ENCODE measurements at places on chromosomes 12 and 14.
A peak's percentile ranks its signal among the peaks of the same experiment; 100 is the strongest.

DNA sequence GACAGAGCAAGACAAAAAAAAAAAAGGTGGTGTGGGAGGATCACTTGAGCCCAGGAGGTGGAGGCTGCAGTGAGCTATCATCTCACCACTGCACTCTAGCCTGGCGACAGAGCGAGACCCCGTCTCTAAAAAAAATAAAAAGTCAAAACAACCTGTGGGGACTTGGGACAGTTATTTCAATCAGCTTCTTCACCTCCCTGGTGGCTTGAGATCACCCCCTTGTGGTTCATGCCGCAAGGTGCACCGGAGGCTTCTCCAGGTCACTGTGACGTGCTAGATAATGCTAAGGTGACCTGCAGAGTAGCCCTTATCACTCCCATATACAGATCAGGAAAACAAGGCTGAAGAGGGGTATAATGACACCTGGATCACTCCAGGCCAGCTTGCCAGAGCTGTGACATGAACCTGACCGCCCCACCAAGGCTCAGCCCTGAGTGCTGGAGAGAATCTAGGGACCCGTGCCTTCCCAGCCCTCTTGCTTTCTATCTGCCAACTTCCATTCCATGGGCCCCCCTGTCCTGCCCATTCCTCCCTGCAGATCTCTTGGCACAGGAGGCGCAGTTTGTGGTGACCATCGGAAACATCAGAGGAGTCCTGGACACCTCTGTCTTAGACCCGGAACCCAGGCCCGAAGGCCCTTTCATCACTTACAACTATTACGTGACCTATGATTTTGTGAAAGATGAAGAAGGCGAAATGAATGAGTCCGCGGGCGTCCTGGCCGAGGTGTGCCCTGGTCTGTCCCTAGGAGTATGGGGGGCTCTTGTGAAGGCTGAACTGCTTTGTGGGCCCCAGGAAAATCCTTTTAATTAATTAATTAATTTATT lies 8.1 kb downstream of the LRRC43 start:
- peak; percentile 55 for DNase-seq

GRCh38 chr12:7624478-7624877 lies 41.2 kb downstream of the APOBEC1 start:
- no peak for DNase-seq

DNA sequence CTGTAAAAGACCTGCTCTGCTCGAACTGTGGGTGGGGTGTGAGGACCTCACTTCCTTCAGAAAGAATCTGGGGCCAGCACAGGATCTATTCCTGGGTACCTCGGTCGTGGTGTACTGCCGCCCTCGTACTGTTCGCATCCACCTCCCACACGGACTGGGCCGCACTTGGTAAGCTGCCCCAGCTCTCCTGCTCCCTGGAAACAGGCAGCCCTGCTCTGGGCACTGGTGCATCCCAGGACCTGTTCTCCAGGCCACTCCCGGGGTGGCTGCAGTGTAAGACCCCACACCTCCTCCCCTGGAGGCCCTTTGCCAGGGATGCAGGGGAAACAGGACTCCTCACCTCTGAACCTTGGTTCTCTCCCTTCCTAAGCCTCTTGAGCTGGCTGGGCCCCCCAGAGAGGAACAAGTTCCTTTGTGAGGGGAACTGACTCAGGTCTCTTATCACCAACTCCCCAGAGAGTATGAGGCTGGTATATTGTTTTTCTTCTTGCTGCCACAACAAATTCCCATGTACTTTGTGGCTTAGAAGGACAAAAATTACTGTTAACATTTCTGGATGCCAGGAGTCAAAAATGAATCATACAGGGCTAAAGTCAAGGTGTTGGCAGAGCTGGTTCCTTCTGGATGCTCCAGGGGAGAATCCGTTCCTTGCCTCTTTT lies 276.5 kb downstream of the NUAK1 start:
- DNase-seq: no peak

GRCh38 chr12:64800640-64801039 lies 23.8 kb upstream of the TBC1D30 start:
- no peak for DNase-seq

DNA sequence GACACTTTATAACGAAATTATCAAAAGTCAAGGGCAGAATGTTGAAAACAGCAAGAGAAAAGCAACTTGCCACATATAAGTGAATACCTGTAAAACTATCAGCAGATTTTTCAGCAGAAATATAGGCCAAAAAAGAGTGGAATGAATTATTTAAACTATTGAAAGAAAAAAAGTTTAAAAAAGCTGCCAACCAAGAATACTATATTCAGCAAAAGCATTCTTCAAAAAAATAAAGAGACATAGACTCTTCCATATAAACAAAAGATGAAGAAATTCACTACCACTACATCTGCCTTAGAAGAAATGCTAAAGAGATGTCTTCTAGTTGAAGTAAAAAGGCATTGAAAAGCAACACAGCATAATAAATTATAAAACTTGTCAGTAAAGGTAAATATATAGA lies 80.6 kb upstream of the CPNE8 start:
- DNase-seq: no peak

DNA sequence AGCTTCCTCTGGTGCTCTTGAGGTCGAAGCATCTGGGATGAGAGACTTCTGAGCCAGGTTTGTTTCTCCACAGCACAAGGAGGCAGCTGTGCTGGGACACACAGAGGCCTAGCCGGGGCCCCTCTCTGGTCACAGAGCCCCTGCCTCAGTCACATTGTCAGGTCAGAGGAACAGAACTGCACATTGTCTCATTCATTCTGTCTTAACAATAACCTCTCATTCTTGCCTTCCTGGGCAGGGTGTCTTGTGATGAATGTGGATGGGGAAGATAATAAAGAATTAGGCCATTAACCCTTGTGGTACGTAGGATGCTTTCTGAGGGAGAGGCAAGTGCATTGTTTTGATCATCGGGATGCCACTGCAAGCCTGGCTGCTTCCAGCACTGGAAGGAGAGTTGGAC lies 29.8 kb downstream of the FNTB start:
- no peak for DNase-seq

- DNase-seq: no peak
These were observed 104.5 kb downstream of the TMEM30B start for GRCh38 chr14:61176686-61177085.

DNA sequence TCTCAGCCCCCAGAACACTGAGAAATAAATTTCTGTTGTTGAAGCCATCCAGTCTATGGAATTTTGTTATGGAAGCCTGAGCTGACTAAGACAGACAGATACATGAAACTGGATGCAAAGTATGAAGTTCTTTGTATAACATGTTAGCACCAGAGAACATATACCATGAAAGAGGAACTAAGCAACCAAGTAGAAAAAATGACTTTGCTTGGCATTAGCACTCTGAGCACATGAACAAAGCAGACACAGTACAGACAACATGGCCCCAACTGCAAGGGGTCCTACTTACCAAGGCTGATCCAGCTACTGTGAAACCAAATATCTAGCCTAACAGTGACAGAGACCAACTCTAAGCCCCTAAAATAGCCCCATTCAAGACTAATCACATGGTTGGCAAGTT lies 13.8 kb downstream of the EXOC5 start:
- DNase-seq: no peak

DNA sequence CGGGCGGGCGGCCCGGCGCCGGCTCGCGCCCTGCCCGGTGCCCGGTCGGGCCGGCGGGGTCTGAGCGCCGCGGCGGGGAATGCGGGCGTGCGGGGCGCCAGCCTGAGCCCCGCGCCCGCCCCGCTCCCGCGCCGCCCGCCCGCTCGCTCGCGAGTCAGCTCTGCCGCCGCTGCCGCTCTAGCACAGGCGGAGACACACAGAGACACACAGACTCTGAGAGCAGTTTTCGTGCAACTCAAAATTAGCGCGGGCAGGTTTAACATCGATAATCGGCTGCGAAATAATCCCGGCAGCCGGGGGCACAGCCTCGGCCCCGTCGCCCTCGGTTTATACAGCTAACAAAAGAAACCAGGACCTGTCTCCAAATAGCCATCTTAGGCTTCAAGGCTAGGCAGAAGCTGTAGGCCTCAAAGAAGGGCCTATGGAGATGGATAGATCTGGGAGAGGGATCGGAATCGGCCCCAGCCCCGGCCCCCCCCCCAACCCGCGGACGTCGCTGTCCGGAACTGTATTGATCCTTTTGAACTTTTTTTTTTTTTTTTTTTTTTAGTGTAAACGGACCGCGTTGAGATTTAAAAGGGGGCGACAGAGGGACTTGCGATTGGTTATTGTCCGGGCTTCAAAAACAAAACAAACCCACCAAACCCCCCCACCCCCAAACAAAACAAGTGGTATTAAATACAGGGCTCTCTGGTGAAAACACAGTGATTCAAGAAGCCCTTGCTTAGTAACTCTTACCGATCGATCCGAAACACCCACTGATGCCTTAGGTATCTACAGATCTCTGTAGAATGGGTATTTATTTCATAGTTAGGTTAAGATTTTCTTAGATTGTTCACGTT lies 1.1 kb downstream of the ARID2 start:
- DNase-seq: peak; percentile 46

DNA sequence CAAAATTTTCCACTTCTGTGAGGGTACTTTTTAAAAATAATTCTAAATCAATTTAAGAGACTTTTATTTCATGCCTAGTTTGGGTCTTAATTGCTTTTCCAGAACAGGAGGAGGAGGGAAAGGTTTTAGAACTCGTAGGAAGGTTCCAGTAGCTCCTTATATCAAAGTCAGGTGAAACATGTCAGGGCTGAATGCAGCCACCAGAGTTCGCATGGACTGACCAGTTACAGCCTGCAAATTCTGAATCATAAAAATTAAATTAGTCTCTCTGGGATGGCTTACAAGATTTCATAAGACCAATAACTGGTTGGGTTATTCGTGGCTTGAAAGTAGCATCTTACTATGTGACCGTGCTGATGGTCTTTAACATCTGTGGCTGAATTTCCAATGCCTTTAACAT lies 397 bp downstream of the BDKRB1 start:
- DNase-seq: no peak

DNA sequence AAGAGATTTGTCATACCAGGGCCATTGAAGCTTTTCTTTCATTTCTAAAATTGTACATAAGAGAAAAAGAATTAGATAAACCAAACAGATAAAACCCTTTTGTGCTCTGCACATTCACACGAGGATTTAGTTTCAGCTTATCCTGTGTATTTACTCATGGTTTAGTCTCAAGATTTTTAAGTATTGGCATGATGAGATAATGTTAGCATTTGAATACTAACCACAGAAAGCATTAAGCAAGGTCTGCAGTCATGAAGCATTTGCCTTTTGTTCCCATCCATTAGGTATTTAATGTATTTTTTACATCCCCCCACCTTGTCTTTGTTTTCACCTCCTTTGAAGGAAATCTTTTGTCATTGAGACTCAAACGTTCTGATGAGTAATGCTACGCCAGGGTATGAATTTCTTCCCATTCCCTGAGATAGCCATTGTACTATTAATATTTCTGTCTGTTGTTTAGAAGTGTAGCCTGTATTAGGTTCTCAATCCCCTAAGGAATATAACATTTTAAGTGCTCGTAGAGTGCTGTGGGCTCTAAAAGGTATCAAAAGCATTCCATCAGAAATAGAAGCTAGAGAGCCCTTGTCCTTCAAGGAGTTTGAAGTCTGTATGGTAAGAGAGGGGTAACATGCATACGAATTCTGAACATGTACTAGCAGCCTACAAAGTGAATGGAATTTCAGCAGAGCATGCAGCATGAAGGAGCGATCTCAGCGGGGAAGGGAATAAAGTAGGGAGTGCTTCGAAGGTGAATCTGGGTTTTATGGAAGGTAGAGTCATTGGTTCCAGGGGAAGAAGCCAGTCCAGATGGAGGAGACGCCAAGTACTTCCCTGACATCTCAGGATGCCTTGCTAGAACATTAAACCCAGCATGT lies 22.3 kb downstream of the CRADD start:
- no peak for DNase-seq

GRCh38 chr14:77124345-77125280 lies 17.0 kb downstream of the ZDHHC22 start:
- DNase-seq: peak; percentile 57

GRCh38 chr12:14261096-14261495 lies 104.4 kb upstream of the ATF7IP start:
- DNase-seq: no peak

DNA sequence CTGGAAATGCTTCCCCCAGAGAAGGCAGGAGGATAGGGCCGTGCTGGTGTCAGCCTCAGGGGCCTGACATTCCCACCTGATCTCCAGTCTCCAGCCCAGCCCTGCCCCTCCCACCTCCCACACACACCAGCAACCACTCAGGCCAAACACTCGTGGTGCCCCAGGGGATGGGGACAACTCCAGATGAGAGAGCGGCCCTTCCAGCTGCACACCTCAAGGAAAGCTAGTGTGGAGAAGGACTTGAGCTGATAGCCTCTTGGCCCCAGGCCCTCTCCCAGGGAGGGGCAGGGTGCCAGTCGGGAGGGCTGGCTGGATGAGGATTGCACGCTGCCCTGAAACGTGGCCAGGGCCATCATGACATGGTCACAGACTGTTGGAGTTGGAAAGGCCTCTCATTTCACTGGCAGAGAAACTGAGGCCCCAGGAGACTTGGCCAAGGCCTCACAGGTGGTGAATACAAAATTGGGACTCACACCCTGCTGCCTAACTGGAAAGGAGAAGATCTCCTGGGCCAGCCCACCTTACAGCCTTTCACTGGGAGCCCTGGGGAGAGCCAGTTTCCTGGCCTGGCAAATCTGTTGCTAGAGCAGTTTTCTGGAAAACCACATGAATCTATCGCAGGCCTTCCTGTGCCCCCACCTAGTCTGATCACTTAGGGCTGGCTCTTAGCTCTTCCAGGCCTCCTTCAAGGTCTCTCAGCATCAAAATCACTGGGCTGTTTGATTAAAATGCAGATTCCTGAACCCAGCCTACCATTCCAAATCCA lies 52.1 kb downstream of the IRF2BPL start:
- DNase-seq: no peak

DNA sequence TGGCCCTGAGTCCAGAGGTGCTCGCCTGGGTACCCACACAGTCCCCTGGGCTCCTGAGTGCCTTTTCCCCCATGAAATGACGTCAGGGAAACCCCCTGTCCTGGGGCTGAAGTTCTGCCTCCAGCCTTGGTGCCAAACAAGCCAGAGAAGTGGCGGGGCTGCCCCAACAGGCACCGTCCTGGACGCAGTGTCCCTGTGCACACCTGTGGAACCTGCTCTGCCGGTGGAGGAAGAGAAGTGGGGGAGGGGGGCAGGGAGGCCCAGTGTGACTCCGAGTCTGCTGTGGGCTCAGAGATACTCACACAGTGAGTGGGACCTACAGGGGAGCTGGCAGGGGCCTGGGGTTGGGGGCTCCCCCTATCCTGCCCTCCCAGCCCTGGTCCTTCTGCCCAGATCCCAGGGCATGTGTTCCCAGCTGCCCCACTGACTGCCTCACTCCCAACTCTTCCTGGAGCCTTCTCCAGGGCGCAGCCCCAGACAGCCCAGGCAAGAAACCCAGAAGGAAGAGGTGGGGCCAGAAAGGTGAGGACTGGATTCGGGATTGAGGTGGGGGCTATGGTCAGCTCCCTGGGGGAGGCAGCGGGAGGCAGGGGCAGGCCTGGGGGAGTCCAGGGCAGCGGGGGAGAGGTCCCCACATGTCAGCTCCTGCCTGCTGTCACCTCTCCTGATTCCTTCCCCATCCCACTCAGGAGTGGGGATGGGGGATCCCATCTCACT lies 24.7 kb downstream of the CCDC85C start:
- no peak for DNase-seq

GRCh38 chr12:20492251-20492760 lies 124.0 kb downstream of the PDE3A start:
- DNase-seq: peak; percentile 2
